ENCODE measurements at places on chromosomes 6 and 20.

DNA sequence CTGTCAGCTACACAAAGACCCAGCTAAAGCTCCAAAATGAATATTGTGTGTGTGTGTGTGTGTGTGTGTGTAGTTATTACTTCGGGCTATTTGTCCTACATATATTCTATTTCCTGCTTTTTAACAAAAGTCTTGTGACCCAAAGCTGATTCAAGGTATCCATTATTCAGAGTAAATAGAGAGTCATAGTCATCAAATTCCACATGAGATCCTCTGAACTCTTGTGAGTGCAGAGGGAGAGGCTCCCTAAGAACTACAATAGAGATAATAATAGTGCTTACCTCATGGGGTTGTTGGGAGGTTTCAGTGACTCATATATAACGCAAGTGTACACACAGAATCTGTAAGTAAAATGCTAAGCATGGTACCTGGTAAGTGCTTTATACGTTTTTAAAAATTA, 95.6 kb upstream of the SHLD1 start:
- no peak for DNase-seq

DNA sequence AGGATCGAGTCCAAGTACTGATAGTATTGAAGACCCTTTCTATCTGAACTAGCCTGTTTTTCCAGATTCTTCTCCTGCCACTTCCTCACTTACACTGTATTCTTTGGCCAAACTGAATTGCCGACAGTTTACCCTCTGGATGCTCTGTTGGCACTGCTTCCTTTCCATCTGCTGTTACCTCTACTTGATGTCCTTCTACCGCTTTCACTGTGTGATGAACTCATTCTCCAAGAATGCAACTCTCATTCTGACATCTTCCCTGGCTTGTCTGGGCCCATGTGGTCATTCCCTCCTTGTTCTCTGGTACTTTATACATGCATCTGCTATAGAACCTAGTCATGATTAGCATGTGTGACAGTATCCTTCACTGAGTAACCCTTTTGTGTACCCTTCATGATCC, 16.3 kb downstream of the RPRD1B start:
- DNase-seq, result no peak

DNA sequence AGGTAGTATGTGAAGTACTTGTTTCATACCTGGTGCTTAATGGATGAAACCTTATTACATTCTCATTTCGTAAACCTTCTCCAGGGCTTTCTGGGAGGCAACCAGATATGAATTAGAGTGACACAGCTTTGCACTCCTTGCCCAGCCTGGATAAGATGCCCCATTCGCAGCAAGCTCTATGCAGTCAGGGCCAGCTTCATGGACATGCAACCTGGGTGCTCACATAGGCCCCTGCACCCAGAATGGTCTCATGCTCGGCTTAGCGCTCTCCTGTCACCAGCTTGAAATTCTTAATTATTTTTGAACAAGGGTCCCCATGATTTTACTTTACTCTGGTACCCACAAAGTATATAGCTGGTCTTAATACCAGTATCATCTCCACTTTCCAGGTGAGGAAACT, 11.3 kb upstream of the PTGIS start:
- DNase-seq, result no peak

DNA sequence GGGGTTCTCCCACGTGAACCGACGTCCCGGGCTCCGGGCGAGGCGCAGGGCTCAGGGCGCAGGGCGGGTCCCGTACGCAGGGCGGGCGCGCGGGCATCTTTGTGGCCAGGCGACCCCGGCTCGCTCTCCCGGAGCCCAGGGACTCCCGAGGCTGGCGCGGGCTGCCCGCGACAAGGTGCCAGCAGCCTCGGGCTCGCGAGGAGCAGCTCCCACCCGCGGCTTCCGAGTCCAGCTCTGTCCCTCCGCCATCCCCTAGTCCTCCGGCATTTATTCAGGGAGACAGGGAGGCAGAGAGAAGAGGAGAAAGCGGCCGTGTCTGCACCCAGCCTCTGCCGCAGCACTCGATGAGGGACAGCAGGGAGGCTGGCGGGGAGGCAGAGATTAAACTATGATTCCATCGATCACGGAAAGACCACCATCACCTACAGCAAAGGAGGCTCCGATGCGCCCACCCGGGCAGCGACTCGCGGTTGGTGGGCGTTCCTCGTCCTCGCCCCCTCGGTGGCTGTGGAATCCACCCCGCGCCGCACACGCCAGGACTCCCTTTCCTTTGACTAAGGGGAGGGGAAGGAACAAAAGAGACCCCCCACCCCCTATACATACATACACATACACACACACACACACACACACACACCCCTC, 1.1 kb downstream of the RGS17 start:
- DNase-seq, result no peak

GRCh38 chr20:5146099-5146668, 19.4 kb downstream of the CDS2 start:
- no peak for DNase-seq

GRCh38 chr6:39223555-39223954, 5.7 kb downstream of the KCNK5 start:
- DNase-seq, result no peak

- no peak for DNase-seq
These were observed 12.8 kb upstream of the KHDRBS2 start for GRCh38 chr6:62298745-62299392.

GRCh38 chr6:116066789-116067188, 6.1 kb upstream of the FRK start:
- DNase-seq, result no peak

- no peak for DNase-seq
These were observed 29.3 kb upstream of the PRDM1 start for GRCh38 chr6:106056746-106057390.

GRCh38 chr20:36070451-36070850, 84.1 kb upstream of the EPB41L1 start:
- no peak for DNase-seq

DNA sequence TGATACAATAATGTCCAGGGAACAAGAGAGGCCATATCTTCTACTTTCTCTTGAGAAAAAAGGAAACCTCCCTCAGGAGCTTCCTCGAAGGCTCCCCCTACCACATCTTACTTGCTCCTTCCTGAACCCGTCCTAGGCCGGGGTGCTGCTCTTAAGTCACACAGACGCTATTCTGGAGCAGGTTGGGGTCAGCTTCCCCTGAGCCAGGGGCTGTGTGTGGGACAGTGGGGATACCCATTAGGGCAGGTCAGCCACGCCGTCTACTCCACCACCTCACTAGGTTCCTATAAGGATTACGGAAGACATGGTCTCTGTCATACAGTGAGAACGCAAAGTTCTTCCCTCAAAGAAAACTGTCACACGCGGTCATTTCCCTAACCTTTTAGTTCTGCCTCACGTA, 8.2 kb upstream of the PPP1R3G start:
- DNase-seq, result no peak

DNA sequence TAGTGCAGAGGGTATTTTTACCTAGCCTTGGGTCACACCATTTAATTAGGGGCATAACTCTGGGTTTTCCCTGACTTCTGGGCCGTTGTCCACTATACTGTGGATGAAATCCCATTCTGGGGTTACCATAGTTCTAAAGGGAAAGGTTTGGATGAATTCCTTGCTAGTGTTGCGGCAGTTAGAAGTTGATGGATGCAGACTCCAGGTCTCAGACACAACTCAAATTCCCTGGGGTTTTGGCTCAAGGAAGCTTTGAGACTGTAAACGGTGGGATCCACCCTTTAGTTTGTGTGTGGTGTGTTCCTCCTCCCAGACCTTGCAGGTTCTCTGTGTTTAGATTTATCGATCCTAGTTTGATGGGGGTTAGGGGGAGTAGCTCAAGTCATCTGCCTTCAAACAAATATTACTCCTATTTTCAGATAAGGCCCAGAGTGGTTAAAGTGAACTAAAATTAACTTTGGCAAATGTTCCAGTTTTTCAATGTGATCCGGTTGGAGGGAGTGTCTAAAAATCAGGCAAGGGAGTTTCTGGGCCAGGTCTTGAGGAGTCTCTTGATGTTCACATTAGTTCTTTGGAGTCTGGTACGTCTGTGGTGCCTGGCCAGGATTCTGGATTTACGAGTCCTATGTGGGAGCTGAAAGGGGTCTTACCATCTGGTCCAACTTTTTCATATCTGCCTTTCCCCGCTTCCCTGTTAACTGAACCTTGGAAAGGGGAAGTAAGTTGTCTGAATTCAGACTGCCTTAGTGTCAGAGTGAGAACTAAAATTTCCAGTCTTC, 1.5 kb downstream of the RALY start:
- no peak for DNase-seq

DNA sequence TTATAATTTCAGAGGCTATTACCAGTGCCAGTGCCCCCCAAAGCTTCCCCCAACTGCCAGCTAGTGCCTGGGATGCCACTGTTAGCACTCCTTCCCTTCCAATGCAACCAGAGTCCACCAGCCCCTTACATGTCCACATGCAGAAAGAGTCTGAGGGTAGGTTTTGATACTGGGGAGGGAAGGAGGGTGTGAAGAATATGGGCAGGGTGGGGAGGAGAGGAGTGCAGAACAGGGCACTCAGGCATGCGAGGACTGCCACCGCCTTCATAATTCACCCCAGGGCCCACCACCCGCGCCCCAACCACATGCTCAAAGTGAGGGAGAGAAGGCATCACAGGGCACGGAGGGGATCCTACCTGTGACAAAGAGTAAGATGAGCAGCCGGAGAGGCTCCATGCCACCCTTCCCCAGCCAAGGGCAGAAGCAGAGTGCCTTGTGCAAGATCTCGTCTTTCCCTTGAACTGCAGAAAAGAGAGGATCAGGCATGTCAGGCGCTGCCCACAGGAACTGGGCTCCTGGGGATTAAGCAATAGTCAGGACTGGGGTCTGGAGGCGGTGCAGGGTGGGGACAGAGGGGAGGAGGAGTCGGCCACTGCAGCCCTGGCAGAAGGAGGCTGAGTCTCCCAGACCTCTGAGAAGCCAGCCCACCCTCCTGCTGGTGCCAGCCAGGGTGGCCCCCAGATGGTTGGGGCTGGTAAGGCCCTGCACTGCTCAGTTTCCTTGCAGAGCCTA, at the start of gene TREM2:
TSS of gene TREM2 (minus strand) at position 430 of the 732 bp plus-strand sequence. CDS start at position 396, 34 bp downstream.
- DNase-seq, result no peak

Data from activated CD4-positive, CD25-positive, alpha-beta regulatory T cell treated with anti-CD3 and anti-CD28 coated beads, Interleukin-2, amount 50 U/mL, for 16 hours (primary cell).